Right lung (tissue), 10 donors: ENCODE measurements at places on chromosomes 1 and 21.

- peak; percentile 12 for DNase-seq
These were observed 52.9 kb upstream of the CD46 start for GRCh38 chr1:207698822-207699483.

- DNase-seq, result no peak
These were observed 7.9 kb upstream of the LORICRIN start for GRCh38 chr1:153251562-153251961.

- no peak for DNase-seq
These were observed 38.5 kb downstream of the IER5 start for GRCh38 chr1:181126871-181127587.

- DNase-seq, result no peak
These were observed 48.8 kb downstream of the PGBD5 start for GRCh38 chr1:230377324-230377723.

- DNase-seq, result no peak
These were observed 2.0 kb upstream of the INPP5B start for GRCh38 chr1:37948841-37949240.

DNA sequence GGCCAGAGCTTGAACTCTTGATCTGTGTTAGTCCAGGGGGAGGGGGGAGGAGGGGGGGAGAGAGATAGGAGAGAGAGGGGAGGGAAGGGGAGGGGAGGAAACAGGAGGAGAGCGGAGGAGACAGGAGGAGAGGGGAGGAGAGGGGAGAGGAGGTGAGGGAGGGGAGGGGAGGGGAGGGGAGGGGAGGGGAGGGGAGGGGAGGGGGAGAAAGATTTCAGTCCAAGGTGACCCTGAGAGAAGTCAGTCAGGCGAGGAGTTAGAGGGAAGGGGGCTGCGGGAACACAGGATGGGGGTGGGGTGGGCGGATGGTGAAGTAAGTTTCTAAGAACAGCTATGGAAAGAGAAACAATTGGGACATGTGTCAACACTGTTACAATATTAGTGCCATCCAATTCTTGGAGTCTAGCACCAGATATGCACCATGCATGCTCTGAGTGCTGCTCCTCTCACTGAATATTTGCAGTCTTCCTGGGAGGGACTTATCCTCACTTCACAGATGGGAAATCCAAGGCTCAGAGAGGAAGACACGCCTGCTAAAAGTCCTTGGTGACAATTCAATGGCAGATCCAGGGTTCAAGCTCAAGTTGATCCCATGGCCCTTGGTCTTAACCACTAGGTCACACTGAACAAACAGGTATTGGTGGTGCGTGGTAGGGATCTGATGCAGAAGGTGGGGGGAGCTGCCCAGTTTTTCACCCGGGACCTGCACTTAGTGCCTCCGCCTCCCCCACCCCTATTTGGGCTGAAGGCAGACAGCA lies 42.5 kb upstream of the ECE1 start:
- DNase-seq, result no peak

GRCh38 chr1:179476484-179476883 lies 99.3 kb downstream of the NPHS2 start:
- no peak for DNase-seq

DNA sequence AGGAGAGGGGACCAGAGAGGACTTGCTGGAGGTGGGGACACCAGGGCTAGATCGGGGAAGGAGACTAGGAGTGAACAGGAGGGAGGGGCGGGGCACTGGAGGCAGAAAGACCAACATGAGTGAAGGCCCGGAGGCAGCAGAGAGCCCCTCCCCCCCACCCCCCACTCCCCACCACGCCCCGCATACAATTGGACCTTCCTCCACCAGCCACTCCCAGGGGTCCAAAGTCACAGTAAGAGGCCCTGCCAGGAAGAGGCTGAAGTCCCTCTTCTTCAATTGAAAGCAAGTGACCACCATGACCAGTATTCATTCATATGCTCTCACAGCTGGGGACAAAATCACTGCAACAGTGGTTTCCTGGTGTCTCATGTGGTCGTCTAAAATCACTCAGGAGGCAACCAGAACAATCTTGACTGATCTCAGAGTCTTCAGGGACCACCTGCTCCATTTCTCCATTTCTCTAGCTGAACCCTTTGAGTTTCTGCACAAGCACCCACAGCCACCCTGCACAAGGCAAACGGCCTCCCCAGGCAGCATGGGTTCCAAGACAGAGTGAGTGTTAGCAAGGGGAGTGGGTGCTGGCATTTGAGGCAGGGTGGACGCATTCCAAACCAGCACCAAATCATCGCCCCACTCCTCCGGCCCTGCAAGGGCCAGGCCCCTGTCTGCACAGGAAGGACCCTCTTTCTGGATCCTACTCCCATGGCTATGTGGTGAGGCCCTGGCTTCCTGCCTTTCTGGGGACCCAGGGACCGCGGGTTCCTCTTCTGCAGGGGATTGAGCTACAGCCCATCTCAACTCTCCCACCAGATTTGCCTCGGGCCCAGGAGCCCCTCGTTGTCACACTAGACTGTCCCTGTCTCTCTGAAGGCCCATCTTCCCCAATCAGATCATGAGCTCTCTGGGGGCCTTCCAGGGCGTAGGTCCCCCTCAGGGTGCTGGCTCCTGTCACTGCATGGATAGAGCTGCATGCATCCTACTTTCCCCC lies 17.0 kb downstream of the LAPTM5 start:
- no peak for DNase-seq

DNA sequence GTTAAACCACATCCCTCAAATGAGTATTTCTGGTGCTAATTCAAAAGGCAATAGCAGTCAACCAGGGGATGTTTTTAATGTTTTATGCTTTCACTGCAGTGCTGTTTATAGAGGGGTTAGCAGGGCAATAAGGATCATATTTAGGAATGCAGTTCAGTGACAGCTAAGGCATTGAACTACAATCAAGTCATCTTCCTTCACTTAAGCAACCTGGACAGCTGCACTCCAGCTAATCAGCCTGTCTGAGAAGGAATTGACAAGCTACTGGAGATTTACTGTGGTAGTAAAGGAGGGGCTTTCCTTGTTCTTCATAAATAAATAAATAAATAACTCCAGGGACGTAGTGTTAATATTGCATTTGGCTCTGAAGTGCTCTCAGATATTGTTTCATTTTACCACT lies 93.9 kb downstream of the DAB1 start:
- no peak for DNase-seq

DNA sequence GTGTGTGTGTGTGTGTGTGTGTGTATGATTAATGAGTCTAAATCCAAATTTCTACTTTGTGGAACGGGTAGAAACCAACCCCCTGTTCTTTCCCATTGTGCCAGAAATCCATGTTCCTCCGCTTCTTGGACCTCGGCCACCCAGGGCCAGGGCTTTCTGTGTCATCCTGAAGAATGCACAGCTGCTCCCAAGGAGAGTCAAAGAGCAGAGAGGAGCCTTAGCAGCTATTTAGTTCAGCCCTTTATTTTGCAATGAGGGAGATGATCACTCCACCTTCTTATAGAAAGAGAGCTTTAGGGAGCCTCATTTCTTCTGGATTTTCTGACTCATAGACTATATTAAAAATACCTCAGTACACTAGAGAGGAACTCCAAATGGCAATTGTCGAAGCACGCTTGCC lies 489.3 kb upstream of the VAMP3 start:
- DNase-seq, result peak; percentile 29

GRCh38 chr1:52238474-52238873 lies 96.6 kb downstream of the ZFYVE9 start:
- no peak for DNase-seq

GRCh38 chr1:39829791-39830533 lies 41.3 kb upstream of the BMP8B start:
- DNase-seq, result no peak

DNA sequence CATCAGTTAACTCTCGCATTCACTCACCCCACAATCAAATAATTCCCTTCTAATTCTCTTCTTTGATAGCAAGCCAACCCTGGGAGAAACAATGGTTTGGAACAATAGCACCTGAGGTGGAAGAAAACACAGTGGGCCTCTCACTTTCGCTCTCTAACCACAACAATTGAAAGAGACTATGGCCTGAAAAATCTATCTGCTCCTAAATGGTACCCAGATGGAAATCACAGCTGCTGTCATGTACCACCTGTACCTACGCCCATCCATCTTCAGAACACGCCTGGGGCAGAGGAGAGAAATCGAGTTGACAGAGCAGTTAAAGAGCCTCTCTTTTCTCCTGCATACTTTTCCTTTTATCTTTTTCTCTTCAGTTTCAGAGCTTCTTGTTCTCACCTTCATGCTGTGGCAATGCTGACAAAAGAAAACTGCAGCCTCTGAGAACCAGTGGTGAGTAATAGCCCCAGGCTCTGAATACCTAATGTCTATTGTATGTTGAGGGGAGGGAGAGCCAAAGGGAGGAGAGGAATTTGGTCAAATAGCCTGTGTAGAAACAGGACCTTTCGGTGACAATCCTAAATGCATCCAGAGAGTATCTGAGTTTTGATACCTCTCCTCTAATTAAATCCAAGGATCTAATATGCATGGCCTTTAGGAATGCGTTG lies 57.7 kb downstream of the ZC3H11B start:
- DNase-seq, result no peak

DNA sequence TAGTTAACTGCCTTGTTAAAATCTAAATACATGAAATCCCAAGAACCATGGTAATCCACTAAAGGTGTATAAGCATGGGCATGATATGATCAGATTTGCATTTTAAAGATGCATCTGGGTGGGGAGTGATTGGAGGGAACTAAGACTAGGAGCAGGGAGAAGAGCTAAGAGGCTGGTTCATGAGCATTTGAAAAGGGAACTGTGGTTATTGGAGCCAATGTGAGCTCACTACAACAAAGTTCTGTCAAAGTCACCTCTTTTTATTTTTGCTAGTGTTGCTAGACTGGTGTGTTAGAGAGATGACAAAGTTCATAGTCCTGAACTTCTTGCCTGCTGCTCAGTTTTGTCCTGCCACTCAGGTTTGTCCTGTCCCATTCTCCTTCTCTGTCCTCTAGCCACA lies 67.1 kb upstream of the LRRC8D start:
- DNase-seq, result no peak

DNA sequence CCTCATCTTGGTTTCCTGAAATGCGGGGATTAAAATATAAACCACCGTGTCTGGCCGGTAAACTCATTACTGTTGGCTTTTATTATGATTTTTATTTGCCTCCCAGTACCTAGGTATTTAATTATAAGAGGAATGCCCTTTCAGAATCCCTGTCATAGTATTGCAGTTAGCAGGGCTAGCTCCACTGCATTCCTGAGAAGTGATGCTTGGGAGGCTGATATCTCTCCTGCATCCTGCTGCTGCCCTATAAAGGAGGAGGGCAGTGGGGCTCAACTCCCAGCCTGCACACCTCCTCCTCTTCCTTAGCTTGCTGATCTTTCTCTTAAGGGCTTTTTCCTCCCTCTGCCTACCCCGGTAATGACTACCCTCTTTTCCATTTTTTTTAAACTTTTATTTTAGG lies 19.9 kb upstream of the DISC1 start:
- no peak for DNase-seq

- DNase-seq, result no peak
These were observed 335.7 kb upstream of the AJAP1 start for GRCh38 chr1:4318720-4319119.

DNA sequence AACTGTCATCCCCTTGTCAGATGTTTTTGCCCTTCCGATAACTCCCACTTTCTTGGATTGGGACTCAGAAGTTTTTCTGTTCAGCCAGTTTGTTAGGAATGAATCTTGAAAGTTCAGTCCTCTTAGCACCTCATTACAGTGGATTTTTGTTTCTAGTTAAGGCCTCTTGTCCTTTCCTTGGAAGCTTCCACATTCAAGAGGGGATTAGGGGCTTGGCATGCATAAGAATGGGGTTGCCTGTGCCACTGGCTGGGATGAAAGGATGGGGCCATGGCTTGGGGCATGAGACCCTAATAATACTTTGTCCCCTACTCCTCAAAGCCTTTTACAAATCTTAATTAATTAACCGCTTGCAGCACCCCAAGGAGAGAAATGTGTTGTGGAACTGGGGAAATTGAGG lies 2.4 kb upstream of the DHDDS start:
- peak; percentile 12 for DNase-seq

DNA sequence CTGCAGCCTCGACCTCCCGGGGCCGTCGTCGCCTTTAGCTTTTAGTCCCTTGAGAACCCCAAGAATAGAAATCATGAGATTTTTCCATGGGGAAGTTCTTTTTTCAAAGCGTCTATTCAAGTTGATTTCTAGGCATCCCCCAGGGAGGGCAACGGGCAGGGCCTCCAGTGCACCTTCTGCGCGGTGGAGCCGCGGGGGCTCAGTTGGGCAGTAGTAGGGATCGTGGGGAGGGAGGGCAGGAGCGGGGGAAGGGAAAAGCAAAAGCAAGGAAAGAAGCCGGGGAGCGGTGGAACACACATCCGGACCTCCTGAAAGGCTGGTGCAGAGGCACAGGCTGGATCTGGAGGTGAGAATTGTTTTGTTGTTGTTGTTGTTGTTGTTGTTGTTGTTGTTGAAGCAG lies 103.4 kb downstream of the PPIAL4G start:
- no peak for DNase-seq

DNA sequence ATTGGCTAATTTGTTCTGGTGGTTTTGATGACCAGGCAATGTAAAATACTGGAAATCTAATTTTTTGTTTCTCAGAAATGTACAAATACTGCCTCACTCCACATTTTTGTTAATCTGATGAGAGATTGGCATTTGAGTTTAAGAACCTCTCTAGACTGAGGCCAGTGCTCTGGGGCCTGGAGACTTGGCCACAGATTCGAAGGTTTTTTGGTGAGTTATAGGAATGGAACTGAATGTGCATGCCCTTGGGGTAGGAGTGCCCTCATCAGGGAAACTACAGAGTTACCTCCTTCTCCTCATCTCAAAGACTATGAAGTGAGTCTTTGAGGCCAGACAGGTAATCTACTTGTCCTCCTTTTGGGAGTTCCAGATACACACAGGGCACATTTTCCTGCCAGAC lies 347.9 kb downstream of the LTN1 start:
- DNase-seq, result no peak

DNA sequence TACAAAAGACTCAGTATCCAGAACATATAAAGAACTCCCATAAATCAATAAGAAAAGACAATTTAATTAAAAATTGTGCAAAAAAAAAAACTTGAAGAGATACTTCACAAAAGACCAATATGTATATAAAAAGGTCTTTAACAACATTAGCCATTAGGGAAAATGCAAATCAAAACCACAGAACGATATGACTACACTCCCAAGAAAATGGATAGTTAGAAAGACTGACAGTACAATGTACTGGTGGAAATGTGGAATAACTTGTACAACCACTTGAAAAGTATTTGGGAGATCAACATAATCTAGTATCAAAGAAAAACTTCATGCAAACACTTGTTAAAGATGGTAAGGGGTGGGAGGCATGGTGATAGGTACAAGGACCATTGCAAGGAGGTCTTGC lies 3.9 kb upstream of the CLCA1 start:
- no peak for DNase-seq

GRCh38 chr1:92554216-92554615 lies 67.5 kb upstream of the GFI1 start:
- DNase-seq, result no peak

- no peak for DNase-seq
These were observed 321.5 kb upstream of the FAM78B start for GRCh38 chr1:166488327-166488726.

DNA sequence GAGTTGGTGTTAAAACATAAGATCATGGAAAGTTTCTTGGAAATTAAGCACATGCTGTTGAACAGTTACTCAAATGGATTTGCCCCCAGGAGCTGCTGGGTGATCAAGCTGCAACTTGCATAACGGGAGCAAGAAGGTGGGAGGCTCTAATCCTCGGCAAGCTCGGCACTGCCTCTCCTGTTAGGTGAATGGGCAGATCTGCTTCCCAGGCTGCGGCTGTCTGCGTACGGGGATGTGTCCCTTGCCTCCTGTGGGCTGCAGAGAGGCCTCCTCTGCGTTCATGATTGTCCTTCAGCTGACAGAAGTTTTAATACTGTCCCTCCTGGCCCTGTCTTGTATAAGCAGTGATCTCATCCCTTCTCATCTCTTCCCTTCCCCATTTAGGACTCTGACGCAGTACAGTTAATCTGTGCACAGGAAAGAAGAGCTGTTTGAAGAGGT lies 36.7 kb downstream of the ATP1A1 start:
- no peak for DNase-seq
